ENCODE measurements at places on chromosomes 5 and 9.
A peak's percentile ranks its signal among the peaks of the same experiment; 100 is the strongest.

DNA sequence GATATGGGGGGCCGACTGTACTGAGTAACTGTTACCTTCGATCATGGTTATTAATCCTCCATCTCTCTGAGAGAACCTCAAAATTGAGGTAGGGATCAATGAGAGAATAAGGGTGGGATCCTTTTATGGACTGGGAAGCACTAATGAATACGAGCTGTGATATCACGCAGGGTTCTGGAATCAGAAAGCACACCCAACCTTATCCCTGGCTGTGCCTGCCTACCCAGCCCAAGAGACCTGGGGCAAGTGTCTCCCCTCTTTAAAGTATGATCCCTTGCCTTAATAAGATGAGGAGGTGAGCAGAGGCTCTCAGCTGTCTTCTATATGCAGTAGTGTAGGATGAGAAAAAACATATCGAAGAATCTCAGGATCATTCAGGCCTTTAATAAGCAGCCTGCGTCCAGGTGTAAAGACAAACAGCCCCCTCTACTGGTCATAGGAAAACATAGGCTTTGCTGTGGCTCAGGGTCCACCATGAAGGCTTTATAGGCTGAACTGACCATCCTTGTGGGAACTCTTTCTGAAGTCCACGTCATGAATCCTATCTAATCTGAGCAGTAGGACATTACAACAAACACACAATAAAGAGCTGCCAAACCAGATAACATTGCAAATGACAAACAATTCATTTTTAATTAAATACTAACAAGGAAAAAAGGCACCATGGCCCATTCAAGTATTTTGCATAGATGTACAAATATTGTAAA, 16.8 kb downstream of the NIPAL4 start:
- DNase-seq = peak; percentile 27

GRCh38 chr9:90858457-90858901, 56.9 kb downstream of the SYK start:
- DNase-seq = no peak

GRCh38 chr5:52920929-52921328, 68.2 kb upstream of the ITGA2 start:
- no peak for DNase-seq

DNA sequence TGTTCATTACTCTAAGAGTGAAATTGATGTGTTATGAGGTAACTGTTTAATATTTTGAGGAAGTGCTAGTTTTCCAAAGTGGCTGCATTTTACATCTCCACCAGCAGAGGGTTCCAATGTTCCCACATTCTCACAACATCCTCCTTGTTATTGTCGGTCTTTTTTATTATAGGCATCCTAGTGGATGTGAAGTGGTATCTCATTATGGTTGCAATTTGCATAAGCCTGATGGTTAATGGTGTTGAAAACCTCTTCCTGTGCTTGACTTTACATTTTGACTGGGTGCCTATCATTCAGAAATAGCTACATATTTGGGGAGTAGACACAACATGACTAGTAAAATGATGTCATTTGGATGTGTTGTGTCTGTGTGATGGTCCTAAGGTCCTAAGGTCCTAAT, 143.6 kb downstream of the MRPS30 start:
- DNase-seq = no peak
